ENCODE measurements at places on chromosomes 3 and 15.

DNA sequence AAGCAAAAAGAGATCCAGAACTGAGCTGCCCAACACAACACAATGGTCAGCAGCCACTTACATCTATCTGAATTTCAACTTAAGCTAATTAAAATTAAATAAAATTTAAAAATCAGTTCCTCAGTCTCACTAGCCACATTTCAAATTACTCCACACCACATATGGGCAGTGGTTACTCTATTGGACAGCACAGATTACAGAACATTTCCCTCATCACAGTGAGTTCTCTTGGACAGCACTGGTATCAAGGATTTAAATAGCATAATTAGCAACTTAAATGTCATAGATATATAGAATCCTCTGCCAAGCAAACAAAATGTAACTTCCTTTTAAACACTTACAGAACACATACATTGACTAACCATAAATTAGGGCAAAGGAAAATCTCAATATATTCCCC, 64.4 kb downstream of the KBTBD12 start:
- DNase-seq, result no peak

- DNase-seq, result no peak
Measured at GRCh38 chr15:63474810-63475316, 29.5 kb upstream of the USP3 start.

DNA sequence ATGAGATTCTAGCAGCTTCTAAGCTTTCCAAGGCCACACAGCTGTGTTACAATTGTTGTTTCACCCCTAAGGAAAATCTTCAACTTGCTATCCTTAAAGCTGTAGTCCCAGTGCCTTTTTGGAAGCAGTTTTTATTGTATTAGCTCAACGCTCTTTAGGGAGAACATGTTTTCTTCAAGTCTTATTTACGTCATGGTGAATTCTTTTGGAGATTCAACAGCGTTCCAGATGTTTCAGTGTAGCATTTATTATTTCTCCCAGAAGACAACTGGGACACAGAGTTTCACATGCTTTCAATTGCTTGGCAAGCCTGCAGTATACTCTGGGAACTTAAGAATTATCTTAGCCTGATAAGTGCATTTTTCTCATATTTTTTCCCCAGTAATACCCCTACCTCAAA, 888.3 kb downstream of the PLOD2 start:
- no peak for DNase-seq

GRCh38 chr3:10160925-10161324, 3.8 kb upstream of the IRAK2 start:
- no peak for DNase-seq

- DNase-seq, result no peak
Measured at GRCh38 chr3:94593526-94594150, 530.8 kb downstream of the NSUN3 start.

DNA sequence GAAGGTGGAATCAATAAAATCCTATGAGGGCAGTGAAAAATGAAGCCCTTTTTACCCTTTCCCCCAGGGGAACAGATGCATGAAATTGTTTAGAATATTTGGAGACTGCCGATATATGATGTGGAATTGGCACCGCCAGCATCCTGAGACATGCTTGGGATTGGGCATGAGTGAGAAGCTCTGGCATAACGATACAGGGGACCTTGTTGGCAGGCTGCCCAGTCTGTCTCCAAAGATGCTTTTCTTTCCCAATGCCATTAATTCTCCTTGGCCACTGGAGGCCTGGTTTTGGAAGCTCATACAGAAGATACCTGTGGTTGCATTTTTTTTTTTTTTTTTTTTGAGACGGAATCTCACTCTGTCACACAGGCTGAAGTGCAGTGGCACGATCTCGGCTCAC, 800.6 kb upstream of the LMCD1 start:
- DNase-seq, result no peak

- DNase-seq, result no peak
Measured at GRCh38 chr3:18099611-18100010, 325.5 kb downstream of the SATB1 start.

DNA sequence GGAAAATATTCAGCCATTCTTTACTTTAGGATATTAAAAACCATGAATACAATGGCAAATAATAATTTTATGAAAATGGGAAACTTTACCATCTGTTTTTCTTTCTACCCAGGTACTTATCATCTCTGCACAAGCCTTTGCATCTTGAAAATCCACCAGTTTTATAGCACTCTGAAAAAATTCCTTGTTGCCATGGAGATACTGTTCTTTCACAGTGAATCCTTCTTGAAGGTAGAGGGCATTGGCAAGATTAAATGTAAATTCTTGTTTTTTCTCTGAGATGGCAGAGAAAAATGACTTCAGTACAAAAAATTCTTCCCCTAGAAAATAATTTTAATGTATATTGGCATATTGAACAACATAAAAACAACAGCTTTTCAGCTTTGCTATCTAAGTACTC, 6.9 kb downstream of the SERPINI2 start:
- DNase-seq, result no peak

GRCh38 chr3:123834631-123835030, 49.5 kb downstream of the MYLK start:
- no peak for DNase-seq

GRCh38 chr3:40770061-40770460, 245.3 kb downstream of the ZNF621 start:
- no peak for DNase-seq

GRCh38 chr3:129346695-129347457, 68.2 kb downstream of the HMCES start:
- DNase-seq, result no peak

- DNase-seq, result no peak
Measured at GRCh38 chr3:63949005-63949404, 36.8 kb upstream of the SCAANT1 start.

- no peak for DNase-seq
Measured at GRCh38 chr3:158788446-158788845, 13.4 kb upstream of the MFSD1 start.

DNA sequence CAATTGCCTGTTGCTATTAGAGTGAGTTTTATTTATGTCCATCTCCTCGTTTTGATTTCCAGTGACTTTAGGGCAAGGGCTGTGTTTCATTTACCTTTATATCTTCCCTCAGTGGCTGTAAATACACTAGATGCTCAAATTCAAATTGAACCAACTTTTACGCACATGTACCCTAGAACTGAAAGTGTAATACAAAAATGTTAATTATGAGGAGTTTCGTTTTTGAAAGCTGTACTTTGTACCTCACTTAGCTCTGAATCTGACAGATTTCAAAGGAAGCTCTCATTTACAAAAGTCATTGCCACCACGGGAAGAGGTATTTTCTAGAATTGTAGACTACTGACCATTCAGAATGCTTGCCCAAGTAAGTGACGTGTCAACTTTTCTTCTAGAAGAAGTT, 264.4 kb downstream of the MECOM start:
- DNase-seq, result no peak

GRCh38 chr3:158649791-158650190, 5.5 kb downstream of the GFM1 start:
- DNase-seq, result no peak

- no peak for DNase-seq
Measured at GRCh38 chr3:112709911-112710310, 69.0 kb upstream of the CCDC80 start.

- no peak for DNase-seq
Measured at GRCh38 chr3:125433611-125434041, 58.5 kb upstream of the ZNF148 start.

- DNase-seq, result no peak
Measured at GRCh38 chr3:116930786-116931185, 221.2 kb downstream of the TUSC7 start.

GRCh38 chr3:77247061-77247460, 207.2 kb downstream of the ROBO2 start:
- peak; percentile 57 for DNase-seq

- no peak for DNase-seq
Measured at GRCh38 chr3:78799681-78800080, 968.1 kb downstream of the ROBO1 start.

- DNase-seq, result no peak
Measured at GRCh38 chr15:50735156-50735555, 30.4 kb downstream of the SPPL2A start.

DNA sequence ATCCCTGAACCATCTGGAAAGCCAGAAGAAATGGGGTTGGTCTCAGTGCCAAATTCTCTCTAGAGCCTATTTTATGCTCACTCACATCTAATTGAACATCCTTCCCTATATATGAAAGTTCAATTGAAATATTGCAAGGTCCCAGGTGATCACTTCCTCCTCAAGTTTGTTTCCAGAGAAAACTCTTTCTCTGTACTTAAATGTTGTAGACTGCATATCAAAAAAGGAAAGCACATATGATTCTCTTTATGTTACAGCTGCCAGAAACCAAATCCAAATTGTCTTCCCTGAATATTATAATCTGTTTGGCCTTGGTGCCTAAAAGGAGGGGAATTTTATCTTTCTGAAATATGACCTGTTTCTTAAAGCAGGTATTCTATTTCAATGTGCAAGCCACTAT, 93.3 kb downstream of the SHOX2 start:
- DNase-seq, result no peak

GRCh38 chr3:177349384-177349783, 152.1 kb upstream of the TBL1XR1 start:
- DNase-seq, result no peak

GRCh38 chr15:36507458-36507857, 72.0 kb upstream of the CDIN1 start:
- no peak for DNase-seq

- no peak for DNase-seq
Measured at GRCh38 chr15:95168951-95169431, 937.6 kb downstream of the MCTP2 start.

DNA sequence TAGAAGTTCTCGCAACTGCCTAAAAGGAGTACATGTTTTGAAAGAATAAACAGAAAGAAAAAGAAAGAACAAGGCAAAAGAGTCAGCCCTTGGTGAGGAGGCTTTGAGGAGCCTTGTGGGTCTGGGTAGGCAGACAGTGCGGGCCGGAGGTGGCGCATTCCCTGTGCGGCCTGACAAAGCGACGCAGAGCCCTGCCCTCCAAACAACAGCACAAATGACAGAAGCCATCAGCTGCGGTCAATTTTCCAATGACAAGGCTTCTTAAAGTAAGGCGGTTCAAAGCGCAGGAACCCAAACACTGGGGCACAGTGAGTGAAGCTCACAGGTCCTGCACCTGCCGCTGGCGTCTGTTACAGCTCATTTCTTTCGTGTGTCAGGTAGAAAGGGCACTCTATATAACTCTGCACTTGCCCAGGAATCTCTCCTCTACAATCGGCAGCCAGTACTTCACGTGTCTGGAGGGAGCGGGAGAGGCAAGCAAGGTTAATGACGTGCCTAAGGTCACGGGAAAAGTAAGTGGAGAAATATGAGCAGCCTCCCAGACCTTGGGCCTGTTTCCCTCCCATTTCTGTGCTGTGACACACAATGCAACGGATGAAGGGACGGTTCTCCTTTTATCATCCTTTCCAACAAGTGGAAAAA, 178.1 kb downstream of the OPA1 start:
- no peak for DNase-seq

DNA sequence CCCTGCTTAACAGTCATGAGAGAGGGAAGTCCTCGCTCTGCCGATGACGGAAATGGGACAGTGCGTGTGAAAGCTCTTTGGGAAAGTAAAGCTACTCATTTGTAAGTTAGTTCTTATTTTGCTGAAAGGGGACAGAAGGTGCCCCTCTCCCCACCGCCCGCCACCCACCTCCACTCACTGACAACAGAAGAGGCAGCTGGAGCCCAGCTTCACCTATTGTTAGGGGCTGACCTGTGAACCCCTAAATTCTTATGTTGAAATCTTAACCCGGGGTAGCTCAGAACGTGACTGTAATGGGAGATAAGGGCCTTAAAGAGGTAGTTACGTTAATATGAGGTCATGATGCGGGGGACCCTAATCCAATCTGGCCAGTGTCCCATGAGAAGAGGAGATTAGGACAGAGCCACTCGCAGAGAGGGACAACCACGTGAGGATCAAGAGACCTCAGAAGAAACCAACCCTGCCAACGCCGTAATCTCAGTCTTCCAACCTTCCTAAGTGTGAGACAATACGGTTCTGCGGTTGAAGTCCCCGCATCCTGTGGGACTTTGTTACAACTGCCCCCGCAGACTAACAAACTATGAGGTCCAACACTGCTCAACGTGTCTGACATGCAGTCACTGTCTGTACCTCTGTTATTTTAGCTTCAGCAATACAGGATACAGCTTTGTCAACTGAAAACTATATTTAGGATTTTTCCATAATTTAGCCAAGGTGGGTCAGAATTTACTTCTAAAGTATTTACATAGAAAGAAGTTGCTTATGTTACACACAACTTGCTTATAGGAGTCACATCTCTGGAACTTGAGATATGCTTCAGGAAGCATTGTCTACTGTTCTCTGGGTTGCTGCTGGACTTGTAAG, 51.7 kb downstream of the PCSK6 start:
- DNase-seq, result no peak

DNA sequence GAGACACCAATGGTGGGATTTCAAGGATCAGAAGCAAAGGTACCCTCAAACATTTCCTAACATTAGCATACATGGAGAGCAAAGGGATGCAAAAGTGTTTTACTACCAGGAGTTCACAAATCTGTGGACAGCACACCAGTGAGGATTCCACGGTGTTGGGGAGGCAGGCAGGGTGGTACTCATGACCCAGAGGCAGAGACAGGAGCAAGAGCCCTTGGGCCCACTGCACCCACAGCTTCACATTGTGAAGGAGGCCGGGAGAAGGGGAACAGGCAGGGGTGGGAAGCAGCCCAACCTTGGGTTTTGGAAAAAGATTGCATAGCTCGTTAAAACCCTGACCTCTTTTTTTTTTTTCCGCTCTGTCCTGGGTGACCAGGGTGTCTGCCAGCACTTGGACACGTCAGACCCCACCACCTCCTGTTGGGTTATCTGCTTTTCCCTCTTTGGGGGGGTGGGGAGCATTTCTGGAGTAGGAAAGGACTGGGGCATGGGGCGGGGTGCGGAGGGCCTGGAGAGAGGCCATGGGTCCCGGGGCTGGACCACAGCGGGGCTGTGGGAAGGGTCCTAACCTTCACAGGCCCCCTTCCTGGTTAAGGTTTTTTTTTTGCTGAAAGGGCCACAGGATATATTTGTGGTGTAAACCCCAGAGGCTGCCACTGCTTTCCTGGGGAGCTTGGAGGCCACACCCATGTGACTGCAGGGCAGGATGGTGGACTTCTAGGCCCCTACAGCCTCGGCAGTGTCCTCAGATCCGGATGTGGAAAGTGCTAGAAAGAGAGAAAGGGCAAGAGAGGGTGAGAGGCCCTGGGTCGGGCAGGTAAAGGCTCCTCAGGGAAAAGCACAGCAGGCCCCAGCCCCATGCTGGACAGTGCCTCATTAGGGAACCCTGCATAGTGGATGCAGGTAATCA, 12.5 kb downstream of the SH2D7 start:
- DNase-seq, result no peak

DNA sequence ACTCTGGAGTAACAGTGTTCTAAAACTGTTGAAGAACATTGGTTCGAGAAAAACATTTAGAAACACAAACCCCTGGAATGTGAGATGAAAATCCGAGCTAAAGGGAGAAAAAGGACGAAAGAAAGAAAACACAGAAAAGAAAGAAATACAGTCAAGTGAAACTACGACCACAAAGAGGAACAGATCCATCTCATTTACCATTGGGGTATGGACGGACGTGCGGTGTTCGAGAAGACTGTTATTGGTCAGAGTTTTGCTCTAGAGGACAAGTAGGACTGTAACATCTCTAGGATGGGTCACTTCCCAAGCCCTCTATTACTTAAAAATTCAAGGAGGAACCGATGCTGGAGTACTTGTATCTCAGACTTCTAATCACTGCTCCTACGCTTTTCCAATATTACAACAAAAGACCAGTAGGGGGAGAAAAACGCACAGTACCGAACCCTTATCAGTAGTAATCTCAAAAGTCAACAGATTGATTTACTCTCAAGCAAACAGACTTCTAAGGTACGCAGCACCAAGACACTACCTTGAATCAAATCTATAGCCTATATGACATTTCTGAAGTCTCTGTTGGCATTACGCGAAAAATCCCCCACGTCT, 1.1 kb upstream of the PIK3CA start:
- no peak for DNase-seq
